GM12864 (cell line): ENCODE measurements at places on chromosomes 13 and 19.

DNA sequence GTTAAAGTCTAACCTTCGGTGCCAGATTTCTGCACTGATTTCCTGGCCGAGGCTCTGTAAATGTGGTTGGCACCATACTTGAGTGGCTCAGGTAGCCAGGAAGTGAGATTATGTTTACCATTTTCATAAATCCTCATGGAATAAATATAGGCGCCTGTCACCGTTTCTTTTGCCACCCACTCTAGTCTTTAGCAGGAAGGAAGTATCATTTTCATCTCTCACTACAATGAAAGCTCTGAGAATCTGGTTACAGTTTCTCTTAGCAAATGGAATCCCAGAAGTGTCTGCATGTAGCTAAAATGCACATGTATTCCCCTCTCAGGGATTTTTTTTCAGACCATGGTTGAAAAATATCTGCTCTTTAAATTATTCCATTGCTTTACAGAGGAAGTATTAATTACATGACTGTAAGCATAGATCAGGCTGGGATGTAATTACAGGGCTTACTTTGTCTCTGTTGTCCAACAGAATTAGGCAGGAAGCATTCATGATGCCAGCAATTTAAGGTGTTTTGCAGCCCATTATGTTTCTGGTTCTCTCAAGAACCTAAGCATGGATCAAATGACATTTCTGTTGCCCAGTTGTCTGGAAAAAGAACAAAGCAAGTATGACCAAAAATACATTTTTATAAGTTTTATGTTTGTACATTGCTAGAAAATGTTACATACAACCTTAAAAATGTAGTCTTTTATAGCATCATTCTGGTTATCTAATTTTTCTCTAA is 221.7 kb upstream of the SPRY2 start:
- DNase-seq = no peak

GRCh38 chr19:3075605-3076431 is 13.5 kb upstream of the TLE5 start:
- no peak for DNase-seq

- no peak for DNase-seq
Observed at GRCh38 chr19:28445826-28446225, 767.1 kb downstream of the UQCRFS1 start.

GRCh38 chr13:98118865-98119264 is 24.0 kb upstream of the FARP1 start:
- no peak for DNase-seq

- DNase-seq = no peak
Observed at GRCh38 chr19:18879579-18880373, 16.2 kb downstream of the CERS1 start.

GRCh38 chr13:68063181-68063580 is 833.0 kb upstream of the PCDH9 start:
- DNase-seq = no peak

DNA sequence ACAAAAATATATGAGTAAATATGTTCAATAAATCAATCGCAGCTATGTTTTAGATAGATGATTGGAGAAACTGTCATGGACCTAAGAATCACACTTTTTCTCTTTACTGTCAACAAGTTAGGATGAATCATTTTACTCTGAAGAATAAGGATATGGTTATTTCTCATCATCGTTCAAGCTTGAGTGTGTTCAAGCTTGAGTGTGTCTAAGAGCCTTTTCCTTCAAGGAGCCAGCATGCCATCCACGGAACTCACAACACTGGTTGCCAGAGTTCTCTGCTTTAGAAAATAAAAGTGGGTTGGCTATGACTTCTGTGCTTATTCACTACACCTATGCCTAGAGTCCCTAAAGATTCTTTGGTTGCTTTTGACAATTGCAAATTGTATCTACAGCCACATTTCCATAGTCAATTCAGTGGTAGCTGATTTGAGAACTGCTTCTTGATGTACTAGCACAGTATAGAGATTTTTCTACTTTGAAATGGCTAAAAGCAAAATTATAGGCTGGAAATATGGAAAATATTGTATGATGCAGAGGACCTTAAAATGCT is 58.1 kb upstream of the SCEL start:
- DNase-seq = no peak

DNA sequence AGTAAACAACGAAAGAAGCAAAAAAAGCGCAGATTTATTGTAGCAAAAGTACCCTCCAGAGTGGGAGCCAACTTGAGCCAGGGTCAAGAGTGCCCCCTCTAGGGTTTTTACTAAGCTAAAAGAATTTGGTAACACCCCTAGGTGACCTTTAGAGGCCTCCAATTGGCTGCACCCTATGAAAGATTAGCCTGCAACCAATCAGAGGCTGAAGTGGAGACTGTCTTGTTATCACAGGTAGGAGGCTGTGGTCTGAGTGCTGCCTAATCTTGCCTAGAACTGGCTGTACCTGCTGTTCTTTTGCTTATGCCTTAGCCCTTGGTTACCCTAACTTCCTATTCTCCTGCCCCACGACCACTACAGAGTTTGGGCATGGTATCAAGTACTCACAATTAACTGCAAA is 38.3 kb downstream of the ANKRD10 start:
- no peak for DNase-seq

- DNase-seq = no peak
Observed at GRCh38 chr13:97367016-97367822, 66.8 kb upstream of the RAP2A start.

DNA sequence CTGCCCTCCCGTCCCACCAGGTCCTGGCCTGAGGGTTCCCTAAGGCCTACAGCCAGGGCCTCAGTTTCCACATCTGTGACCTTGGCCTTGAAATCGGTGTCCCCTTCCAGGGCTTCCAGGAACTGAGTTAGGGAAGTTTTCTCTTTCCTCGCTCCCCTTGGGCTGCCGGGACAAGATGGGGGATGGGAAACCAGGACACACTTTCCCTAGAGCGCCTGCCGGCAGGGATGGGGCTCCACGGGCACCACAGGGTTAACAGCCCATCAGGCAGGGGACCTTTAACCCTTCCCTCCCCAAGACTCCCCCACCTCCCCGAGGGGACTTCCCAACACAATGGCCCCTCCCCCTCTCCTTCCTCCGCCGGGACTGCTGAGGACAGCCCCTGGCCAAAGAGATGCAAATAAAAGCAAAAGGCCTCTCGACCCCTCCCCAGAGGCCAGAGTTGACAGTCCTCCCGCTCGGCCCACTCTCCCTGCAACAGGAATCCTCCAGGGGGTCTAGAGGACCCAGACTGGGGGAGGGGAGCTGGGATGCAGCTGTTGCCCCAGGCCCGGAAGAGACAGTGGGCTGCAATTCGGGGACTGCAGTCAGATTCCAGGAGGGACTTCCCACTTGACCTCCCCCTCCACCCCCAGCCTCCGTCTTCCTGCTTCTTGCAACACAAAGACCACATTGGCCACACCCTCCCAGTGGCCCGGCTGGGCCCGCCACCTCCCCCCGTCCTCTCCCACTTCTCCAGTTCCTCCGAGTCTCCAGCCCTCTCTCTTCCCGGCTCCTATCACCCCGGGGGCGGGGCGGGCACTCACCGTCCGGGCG is 3.4 kb downstream of the BBC3 start:
- DNase-seq = no peak

DNA sequence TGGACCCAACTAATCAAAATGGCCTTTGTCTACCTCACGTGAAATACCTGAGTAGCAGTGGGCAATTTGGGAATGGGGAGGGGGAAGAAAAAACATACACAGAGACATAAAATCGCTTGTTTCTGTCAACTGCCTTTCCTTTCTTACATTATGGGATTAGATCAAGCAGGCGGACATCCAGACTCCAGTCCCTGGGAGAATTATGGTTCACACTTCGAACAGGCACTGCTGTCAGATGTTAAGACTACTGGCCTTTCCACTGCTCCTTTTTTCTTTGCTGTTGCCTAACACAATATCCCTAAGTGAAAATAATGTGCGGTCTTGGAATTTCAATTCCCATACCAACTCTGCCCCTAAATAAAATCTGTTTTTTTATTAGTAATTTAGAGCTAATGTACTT is 1719.7 kb upstream of the SLC10A2 start:
- no peak for DNase-seq

DNA sequence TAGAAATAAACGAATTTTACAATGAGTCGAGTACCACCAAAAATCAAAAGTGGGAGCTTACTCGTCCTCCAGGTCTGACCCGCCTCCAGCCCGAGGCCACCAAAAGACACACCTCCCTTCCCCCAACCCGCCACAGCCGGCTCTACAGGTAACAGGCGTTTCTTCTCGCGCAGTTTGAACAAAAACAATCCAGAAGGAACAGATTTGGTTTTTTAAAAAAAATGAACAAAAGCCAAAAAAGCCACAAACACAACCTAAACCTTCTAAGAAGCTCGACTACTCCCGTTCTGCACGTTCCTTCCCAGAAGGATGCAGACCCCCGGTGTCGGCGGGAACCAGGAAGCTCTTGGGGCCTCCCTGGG is 671 bp downstream of the ZDHHC20 start:
- DNase-seq = no peak

DNA sequence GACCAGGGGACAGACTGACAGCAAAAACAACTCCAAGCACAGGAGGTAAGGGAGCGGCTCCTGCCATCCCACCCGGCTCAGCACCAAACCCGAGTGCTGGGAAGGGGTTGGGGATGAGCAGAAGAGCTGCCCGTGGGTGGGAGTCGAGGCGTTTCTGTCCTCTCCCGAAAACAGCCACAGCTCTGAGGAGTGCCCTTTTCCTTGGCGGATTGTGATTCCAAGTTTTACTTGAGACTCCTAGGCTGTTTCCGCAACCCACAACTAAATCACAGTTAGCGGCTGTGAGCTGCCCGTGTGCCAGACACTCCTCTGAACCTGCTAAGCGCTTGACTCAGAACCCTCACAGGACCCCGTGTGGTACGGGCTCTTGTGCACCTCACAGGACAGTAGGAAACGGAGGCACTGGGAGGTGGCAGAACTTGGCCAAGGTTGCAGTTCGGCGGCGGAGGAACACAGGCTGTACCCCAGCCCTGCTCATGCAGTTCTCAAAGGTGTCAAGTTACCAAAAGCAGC is 21.4 kb downstream of the CFAP97D2 start:
- DNase-seq = no peak

DNA sequence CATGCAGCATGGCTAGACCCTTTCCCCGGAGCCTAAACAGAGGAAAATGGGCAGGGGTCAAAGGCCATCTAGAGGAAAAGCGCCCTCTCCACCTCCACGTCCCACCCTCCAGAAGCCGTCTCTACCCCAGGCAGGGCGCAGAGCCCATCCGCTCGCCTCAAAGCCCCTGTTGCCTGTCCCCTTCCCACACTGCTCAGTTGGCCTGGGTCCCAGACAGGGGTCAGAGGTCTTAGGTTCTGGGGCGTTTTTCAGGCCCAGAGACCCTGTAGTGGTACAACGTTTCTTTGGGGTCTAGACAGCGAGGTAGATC is 285 bp downstream of the TMEM143 start:
- no peak for DNase-seq

GRCh38 chr19:7845390-7846154 is 15.6 kb downstream of the EVI5L start:
- no peak for DNase-seq

DNA sequence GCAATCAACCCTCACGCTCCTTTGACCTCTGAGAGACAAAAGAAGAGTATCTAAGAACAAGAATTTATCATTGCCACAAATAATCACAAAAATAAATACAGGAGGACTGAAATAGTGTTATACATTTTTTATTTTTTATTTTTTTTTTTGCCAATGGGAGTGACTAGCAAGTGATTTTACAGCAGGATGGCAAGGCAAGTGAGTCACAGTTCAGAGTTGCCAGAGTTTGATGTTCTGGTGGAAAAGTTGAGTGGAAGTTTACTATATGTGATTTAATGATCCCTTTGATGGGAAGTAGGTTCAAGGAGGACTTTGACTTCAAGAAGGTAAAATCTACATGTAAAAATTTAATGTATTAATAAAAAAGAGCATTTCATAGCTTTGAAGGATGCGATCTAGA is 2691.4 kb downstream of the PCDH9 start:
- DNase-seq = no peak

GRCh38 chr19:13621413-13621812 is 115.1 kb upstream of the CACNA1A start:
- no peak for DNase-seq

- DNase-seq = no peak
Observed at GRCh38 chr19:12093777-12094176, 29.2 kb downstream of the ZNF844 start.

DNA sequence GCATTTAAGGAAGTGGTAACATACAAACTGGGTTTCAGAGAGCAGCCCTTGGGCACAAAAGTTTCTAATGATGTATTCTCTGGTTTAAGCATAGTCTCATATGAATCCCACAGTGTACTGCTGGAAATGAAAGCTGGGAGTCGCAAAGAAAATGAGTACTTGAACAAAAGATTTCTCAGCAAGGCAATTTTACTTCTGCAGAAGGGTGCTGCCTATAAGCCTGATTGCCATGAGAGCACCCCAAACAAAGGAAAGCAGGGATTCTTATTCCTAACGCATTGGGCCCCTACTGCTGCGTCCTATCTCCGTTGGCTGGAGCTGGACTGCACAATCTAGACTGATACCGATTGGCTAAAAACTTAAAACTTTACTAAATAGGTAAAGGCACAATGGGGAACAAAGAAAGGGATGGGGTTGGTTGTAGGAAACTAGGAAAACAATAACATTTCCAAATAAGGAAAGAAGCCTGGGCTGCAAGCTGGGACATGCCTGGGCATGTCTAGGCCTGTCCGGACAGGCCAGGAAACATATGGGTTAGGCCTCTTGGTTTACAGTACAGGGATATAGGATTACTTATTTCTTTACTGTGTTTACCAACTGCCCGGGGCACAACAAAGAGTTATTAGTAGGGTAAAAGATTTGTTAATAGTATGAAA is 27.4 kb upstream of the VN1R4 start:
- no peak for DNase-seq

DNA sequence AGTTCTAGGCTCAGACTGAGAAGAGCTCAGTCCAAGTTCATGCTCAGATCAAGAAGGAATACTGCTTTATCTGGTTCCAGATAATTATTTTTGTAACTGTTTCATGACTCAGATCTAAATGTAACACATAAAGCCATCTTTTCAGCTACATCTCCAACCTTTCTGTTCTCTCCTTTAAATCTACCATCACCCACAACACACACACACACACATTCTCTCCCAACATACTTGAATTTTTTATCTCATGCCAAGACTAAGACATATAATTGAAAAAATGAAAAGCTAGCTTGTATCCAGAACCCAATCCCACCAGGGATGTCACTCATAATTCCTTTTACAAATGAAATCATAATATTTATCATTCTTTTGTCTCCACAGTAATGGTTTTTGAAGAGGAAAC is 7.6 kb downstream of the KATNAL1 start:
- DNase-seq = no peak

DNA sequence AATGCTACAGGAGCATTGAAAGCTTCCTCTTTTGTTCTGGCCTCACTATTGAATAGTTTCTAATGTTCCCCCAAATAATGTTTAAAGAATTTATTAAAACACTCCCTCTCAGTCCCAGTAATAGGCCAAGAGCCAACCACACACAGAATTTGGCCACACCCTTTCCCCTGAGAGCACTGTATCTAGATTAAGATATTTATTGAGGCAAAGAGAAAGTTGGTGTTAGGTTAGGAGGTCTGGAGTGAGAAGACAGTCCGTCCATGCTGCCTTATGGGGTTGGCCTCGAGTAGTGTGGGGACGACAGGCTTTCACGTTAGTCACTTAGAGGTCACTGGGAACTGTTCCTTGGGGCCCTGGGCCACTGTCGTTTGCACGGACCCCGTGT is 122.9 kb upstream of the RNF113B start:
- DNase-seq = no peak
